BJ (cell line): ENCODE measurements at places on chromosomes 13 and 19.
A peak's percentile ranks its signal among the peaks of the same experiment; 100 is the strongest.

- DNase-seq: no peak
Observed at GRCh38 chr13:98312606-98313005, 135.5 kb upstream of the RNF113B start.

DNA sequence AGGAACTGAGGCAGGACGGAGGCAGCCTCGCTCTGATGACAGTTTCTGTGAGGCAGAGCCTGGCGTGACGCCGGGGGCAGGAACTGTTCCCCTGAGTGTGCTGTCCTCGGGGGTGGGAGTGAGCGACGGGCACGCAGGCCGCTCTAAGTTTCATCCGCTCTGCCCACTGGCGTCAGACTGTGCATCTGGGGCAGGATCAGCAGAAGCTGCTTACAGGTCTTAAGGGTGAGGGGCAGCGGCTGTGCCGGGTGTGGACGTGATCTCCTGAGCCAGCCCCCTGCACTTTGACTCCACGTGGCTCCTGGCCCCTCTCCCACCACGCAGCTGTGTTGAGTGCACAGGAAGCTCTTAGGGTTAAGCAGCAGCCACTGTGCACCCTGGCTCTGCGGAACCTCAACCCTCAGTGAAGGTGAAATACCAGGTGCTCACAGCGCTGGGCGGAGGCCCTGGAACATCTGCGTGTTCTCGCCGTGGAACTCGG, 1.5 kb downstream of the GRK1 start:
- DNase-seq: no peak

DNA sequence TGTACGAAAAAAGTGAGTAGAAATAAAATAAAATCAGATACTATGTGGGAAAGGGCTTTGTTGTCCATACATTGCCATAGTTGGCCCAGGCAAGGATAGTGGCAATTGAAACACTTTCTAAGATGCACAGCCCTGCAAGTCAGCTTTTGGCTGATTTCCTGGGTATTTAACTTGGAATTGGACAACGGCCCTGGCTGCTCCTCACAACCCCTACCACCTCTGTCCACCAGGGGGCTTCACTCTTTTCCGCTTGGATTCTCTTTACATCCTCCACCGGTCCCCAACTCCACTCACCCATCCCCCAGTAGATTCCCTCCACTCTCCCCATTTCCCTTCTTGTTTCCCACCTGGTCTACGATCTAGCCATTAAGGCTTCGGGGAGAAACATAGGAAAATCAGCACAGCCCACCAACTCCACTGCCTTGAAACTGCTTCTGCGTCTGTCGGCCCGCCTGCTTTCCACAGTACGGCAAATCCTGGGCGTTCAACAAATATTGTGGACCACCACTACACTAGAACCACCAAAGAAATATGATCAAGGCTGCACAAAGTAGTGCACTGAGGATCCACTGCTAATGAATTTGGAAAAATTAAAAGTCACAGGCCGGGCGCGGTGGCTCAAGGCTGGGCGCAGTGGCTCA, 48.6 kb upstream of the GTF3A start:
- DNase-seq: no peak

GRCh38 chr13:89310943-89311672, 1639.9 kb downstream of the SLITRK5 start:
- DNase-seq: no peak

- no peak for DNase-seq
Observed at GRCh38 chr13:109043636-109044035, 414.2 kb downstream of the MYO16 start.

DNA sequence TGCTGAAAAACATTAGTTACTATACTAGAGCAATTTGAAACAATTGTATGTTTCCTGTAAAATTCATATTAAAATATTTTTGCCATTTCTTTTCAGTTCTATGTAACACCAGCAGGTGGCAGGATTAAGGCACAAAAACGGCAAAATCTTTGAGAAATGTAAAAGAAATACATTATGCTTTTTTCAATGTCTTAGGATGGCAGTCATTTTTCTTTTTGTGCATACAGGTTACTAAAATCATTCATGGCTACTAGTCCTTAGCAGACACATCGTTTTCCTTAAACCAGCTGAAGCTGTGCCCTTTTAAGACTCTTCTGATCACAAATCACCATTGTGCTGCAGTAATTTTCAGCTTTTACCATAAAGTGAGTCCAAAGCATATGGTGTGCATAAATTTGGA, 800.7 kb upstream of the SLITRK5 start:
- DNase-seq: no peak

DNA sequence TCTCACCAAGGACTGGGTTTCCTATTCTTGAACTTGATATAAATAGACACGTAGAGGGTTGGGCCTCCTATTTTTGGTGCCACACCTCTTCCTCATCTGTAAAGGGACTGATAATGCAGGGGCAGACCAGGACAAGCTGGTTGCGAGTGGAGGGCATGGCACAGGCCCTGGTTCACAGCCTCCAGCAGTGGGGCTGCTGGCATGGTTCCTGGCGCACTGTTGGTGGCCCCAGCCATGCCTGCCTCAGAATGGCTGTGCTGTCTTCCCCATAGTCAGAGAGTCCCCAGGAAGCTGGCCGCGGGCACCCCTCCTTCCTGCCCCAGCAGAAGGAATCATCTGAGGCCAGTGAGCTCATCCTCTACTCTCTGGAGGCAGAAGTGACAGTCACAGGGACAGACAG, 10.5 kb upstream of the OVOL3 start:
- DNase-seq: no peak

DNA sequence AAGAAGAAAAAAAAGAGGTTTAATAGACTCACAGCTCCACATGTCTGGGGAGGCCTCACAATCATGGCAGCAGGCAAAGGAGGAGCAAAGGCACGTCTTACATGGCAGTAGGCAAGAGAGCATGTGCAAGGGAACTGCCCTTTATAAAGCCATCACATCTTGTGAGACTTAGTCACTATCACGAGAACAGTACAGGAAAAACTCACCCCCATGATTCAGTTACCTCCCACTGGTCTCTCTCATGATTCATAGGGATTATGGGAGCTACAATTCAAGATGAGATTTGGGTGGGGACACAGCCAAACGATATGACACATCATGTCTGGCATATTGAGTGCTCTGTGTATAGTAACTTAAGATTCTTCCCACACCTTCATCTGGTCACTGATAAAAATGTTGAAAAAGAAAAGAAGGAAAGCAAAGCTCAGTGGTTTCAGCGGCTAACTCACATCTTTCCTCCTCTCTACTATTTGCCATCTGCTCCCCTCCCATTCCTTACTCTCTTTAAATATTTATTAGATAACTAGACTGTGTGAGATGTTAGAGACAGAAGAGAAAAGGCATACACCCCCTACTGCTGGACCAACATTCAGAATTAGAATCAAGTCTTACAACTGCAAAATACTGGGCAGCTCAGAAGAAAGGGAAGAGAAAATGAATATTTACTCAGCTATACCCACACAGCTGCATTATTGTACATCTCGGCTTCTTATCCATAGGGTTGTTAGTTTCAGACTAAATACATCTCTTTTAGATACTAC, 60.1 kb upstream of the AKAP11 start:
- peak; percentile 4 for DNase-seq

- DNase-seq: no peak
Observed at GRCh38 chr13:38385153-38385891, 35.7 kb downstream of the UFM1 start.

GRCh38 chr13:24220086-24220703, 59.7 kb downstream of the SPATA13 start:
- DNase-seq: no peak

DNA sequence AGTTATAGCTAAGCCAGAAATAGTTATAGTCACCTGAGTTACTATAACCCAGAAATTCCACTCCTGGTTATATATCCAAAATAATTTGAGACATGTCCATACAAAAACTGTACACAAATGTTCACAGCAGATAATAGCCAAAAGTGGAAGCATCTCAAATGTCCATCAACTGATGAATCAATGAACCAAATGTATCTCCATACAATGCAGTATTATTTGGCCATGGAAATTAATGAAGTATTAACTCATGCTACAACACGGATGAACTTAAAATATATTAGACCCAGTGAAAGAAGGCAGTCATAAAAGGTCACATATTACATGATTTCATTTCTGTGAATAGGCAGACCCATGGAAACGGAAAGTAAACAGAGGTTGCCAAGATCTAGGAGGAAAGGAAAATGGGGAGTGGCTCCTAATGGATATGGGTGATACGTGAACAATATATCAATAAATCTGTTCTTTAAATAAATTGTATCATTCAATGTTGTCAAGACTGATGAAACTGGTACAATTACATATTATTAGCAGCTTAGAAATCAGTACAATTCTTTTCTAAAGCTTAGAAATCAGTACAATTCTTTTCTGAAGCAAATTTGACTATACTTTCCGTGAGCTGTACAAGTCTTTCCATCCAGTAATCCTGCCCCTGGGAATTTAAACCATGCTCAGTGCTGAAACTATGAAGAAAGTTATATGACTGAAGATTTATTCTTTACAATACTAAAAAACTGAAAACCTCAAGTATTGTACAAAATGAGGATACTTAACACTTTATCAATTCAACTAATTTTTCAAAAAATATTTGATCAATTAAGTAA, 47.0 kb upstream of the DIAPH3 start:
- DNase-seq: no peak

- DNase-seq: no peak
Observed at GRCh38 chr19:49977881-49978280, 16.9 kb upstream of the SIGLEC11 start.

DNA sequence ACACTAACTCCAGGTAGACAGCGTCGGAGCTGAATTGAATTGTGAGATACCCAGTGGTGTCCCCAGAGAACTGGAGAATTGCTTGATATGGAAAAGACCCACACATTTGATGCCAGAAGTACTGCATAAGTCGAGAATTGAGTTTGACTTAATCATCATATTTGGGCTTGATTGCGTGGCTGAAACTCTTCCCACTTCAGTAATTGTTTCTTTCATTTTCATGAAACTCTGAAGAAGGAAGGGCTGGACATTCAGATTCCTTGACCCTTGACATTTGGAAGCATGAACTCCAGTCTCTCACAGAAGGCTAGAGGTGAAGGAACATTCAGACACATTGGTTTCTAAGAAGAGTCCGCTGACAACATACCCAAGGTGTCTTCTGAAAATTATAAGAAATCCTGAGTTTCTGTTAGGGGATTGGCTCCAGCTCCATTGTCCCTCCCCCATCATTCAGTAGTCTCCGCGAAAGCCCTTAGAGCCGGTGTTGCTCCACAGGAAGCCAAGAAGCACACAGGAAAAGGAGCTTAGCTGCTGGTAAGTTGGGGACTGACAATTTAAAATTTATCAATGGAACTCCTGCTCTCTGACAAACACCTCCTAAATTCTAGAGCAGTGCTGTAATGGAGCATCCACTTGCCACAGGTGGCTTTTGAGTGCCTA, at the start of gene FPR2:
TSS of gene FPR2 (plus strand) at position 484 of the 660 bp plus-strand sequence. CDS start 7,479 bp downstream, outside the sequence.
- no peak for DNase-seq

DNA sequence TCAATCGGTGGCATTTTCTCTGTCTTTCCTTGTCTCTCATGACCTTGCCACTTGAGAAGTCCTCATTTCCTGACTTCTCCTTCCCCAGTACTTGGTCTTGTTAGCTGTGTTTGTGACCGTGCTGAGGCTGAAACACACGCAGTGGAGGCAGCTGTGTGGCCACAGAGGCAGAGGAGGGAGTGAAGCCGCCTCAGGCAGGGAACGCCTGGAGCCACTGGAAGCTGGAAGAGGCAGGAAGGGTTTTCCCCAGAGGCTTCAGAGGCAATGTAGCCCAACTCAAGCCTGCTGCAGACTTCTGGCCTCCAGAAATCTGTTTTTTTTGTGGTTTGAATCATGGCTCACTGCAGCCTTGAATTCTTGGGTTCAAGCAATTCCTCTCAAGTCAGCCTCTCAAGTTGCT, 29.2 kb upstream of the ARGLU1 start:
- DNase-seq: no peak

GRCh38 chr13:33490461-33491327, 205.1 kb upstream of the STARD13 start:
- no peak for DNase-seq

GRCh38 chr13:74287724-74288169, 153.5 kb upstream of the KLF12 start:
- no peak for DNase-seq

- no peak for DNase-seq
Observed at GRCh38 chr13:77298426-77298825, 28.5 kb downstream of the MYCBP2 start.

DNA sequence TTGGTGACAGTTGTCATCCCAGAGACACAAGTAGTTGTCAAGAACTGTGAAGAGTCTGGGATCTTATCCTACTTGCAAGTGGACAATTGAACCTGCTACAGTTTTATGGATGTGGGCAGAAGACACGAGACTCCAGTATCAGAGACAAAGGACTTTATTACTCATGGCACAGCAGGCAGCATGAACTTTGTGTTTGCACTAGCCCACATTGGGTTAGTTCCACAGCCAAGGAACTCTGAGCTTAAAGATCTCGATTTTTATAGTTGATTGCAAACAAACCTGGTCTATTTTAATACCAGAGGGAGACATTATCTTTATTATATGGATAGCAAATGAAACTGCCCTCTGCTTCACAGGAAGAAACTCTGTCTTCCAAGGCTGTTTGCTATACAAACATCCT, 16.0 kb upstream of the TPM4 start:
- no peak for DNase-seq

- DNase-seq: peak; percentile 82
Observed at GRCh38 chr13:19845758-19846157, 17.7 kb downstream of the ZMYM5 start.

GRCh38 chr19:10625003-10625761, at the start of gene SLC44A2:
TSS of gene SLC44A2 (plus strand) at chr19:10625553. CDS start at chr19:10625634, 81 bp downstream.
- no peak for DNase-seq

GRCh38 chr13:105643966-105644365, 891.5 kb downstream of the EFNB2 start:
- no peak for DNase-seq

DNA sequence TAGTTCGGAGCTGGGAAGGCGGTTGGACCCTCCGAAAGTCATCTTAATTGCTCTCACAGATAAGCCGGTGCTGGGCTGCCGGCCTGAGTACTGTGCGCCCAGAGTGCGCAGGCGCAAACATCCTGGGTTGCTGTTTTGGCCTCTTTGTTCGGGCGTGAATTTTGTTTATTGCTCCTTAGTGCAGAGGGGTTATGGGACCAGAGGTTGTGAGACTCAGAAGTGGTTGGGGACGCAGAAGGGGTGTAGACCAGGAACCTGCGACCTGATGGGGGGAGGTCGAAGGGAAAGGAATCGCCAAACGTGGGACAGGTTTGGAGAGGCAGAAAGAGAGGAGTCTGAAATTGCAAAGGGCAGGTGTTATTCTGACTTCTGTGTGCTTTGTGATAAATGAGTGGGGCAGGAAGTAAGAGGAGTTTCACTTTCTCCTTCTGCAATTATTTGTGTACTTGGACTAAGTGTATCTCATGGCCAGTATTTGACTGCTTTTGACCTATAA, 607 bp upstream of the ZNF566 start:
- DNase-seq: no peak

- DNase-seq: no peak
Observed at GRCh38 chr13:25585000-25585399, 213.2 kb downstream of the ATP8A2 start.
